ENCODE measurements at places on chromosomes 13 and 19.

- DNase-seq, result no peak
These were observed 440.9 kb downstream of the KLF5 start for GRCh38 chr13:73499695-73500094.

DNA sequence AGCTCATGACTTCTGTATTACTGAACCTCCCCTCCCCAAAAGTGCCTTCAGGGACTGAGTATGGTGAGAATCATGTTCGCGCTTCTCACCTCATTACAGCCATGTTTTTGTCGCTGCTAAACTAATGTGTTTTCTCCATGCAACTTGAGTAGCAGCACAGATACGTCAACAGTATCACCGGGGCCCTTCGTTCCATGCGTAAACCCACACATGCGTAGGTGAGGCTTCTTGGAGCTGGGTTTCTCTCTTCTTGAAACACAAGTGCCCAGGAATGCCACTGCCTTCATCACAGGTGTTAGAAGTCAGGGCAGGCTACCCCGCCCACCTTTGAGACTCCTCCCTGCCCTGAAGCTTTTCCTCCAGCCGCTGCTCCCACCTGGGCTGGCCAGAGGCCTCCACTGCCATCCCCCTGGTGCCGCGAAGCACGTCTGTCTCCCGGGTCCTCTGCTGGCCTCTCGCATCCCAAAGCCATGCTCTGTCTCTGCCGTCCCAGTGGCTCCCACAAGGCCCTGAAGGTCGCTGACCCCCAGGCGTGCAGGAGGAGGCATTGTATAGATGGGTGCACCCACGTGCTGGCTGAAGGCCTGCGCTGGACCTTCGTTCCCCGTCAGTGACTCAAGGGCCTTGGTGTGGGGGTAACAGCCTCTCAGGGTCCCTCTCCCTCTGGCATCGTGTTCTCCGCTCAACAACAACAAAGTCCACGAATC, 135.3 kb upstream of the MCF2L start:
- no peak for DNase-seq

GRCh38 chr19:10740798-10741197, 22.9 kb downstream of the DNM2 start:
- DNase-seq, result no peak

DNA sequence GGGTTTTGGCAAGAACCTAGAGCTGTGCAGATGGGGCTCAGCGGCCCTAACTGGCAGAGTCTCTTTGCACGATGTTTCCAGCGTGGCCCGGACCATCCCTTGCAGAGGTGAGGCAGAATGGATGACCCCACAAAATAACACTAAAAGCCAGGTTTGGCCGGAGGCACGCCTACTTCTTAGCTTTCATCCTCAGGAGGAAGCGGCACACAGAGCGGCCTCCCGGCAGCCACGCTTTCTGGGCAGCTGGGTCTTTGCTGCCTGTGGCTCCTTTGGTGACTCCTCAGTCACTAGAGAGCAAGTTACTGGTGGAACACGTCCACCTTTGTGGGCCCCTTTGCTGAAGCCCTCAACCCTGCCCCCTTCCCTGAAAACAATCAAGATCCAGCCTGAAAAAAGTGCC, 25.2 kb downstream of the TEX29 start:
- no peak for DNase-seq

GRCh38 chr19:8680676-8681344, 17.8 kb downstream of the ACTL9 start:
- DNase-seq, result no peak

Measured in stimulated activated CD8-positive, alpha-beta memory T cell treated with anti-CD3 and anti-CD28 coated beads, Interleukin-7, amount 100 ng/mL, for 48 hours (primary cell).